ENCODE measurements at places on chromosomes 7 and 10. TPM values are rescaled to one million over a fixed set of nuclear protein-coding genes. Genes with fewer than 3 reads are reported as not detected.

DNA sequence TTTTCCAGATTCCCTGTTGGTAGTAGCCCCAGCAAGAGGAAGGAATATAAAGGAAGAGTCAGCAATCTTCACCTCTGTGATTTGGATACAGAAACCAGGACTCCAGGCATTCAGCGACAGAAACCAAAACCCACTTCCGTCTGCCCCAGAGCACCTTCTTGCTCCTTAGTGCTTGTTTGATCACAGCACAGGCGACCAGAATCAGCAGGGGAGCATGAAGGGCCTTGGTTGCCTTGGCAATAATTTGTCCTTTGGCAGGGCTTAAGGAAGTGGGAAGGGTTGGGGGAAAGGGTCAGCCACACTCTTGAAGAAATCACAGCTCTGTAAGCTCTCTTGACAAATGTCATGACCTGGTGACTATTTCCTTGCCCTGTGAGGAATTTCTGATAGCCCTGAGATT lies 379.6 kb downstream of the OTUD1 start:
- no peak for DNase-seq

GRCh38 chr10:131635564-131636015 lies 265.2 kb upstream of the PPP2R2D start:
- no peak for DNase-seq

DNA sequence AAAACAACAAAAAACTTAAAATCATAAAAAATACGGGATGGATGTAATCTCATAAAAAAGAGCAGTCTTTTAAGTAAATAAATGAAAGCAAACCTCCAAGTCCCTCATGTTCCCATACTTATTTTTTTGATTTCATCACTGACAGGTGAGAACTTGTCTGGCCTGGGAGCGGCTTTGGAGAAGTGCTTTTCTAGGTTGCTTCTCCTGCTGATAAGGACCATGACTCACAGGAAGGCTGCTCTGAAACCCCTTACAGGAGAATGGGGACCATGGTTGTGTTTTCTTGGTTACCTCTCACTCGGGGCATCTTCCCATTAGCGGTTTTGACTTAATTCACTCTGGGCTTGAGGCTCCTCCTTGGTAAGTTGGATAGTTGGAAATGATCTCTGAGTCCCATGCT lies 237.4 kb downstream of the CAMK1D start:
- DNase-seq, result no peak

DNA sequence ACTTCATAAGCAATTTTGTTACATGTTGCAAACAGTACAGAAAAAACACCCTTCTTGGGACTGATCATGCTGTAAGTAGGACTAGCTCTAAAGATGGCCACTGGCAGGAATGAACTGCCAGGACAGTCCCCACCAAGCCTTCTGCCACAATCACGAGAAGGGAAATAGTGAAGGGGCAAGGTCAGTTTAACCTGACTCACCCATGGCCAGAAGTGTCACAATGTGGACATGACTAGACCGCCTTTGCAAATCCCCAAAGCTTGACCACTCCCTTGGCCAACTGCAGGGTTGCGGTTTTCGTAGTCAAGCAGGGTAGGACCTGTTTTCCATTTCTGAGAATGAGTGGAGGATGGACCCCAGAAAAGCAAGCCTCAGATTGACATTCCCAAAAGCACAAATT lies 19.4 kb upstream of the FRAT2 start:
- no peak for DNase-seq

DNA sequence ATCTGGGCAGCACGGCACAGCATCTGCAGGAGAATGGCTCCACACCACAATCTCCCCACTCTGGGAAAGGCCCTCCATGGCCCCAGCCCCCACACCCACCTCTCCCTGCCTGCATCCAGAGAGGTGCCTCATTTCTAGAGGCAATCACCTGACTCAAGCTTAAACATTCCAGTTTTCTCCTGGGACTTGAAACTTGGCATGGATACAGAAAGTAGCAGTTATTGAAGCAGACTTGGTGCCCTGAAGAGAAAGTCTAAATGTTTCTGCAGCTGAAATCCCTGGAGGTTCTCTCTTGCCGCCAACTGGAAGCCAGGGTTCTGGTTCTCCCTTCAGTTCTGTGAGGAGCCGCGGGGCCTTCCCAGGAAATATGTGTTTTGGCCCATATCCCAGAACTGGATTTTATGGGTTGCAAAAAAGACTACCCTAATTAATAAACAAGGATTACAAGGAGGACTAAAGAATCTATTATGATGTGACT lies 122.8 kb downstream of the SKIDA1 start:
- no peak for DNase-seq

DNA sequence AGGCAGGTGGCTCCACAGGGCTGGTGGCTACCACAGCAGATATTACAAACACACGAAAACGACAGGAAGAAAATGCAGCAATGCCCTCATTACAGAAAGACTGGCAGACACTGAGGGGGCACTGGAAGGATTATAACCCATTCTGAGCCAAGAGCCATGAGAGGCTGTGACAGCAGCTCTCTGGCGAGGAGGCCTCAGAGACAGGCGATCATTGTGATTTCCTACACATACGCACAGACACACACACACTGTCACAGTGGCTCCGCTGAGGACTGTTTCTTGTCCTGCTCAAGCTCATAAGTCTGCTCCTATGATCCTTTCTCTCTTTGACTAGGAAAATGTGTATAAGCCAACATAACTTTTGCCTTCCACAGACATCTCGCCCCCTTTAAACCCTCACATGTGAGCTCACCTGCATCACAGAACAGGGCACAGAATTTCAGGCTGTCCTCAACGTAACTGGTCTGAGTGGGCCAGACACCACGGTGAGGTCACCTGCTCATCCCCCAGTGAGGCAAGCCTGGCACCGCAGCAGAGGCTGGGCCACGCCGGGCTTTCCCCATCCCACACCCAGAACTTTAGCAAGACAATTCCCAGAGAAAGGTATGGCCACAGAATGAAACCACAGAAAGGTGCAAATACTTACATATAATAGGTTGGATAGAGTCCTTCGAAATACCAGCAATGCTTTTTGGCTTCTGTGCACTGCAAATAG lies 51.7 kb downstream of the VOPP1 start:
- no peak for DNase-seq

DNA sequence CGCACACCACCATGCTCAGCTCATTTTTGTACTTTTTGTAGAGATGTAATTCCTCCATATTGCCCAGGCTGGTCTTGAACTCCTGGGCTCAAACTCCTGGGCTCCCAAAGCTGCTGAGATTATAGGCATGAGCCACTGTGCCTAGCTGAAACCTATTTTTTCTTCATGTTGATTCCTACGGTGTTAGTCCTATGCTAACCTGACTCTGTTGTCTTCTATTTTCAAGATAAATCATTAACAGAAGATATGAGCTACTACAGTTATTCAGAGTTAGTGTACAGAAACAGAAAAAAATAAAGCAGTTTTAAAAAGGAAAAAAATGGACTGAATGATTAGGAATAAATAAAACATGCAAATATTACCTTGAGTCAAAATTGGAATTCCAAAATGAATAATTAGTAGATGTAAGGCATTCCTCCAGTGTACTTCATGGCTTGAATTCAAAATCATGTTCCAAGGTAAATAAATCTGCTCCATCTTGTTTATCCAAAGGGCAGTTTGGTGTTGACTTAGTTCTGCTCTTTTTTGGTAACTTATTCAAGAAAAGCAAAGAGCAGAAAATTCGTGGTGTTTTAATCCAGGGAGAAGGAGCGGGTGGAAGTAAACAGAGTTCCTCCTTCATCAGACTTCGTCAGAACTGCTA lies 185.8 kb downstream of the CACNB2 start:
- DNase-seq, result no peak

GRCh38 chr10:105827133-105827532 lies 1186.0 kb downstream of the SORCS3 start:
- no peak for DNase-seq

GRCh38 chr10:69087590-69088470 lies at the start of gene SRGN:
TSS of gene SRGN (plus strand) at chr10:69088103. CDS start at chr10:69088158, 55 bp downstream.
- DNase-seq, result peak; percentile 95

GRCh38 chr7:157719705-157720655 lies 383.2 kb downstream of the DNAJB6 start:
- no peak for DNase-seq

- DNase-seq, result no peak
These were observed 7.9 kb downstream of the TUBAL3 start for GRCh38 chr10:5396556-5397300.

DNA sequence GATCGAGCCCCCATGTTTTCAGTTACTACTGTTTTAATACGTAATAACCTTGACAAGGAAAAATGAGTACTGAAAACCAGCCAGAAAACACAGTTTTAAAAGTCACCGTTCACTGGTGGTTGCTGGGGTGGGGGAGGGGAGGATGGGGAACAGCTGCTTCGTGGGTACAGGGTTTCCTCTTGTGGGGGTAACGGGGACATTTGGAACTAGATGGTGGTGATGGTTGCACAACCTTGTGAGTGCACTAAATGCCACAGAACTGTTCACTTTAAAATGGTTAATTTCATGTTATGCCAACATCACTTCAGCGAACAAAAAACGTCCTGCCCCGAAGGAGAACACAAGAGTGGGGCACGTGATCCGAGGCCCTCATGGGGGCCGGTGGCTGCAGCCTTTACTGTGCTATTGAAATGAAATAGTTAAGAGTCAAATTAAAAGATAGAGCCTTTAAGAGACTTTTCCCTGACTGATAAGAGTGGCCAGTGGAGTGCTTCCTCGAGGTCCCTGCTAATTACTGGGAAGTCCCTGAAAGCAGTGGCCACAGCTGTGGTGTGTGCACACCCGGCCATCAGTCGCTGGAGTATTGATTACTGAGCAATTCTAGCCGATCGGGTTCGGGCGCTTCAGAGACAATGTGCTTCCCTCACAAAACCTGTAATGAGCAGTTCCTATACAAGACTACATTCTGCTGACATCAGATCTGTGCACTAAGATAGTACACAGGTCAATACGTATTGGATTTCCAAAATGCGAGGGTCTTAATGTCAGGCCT lies 80.3 kb downstream of the EBF3 start:
- DNase-seq, result no peak

The ZNF775 gene
- 6.2 TPM for total RNA-seq

The VSIR gene
- total RNA-seq, result 36.1 TPM

The CHST3 gene
- total RNA-seq, result 21.3 TPM

The SDHAF3 gene
- 4.4 TPM for total RNA-seq

The C10orf53 gene
- not detected for total RNA-seq

Measured in right atrium auricular region (tissue), 2 donors.